ENCODE measurements at places on chromosomes 1 and 21. TPM values are rescaled to one million over a fixed set of nuclear protein-coding genes. Genes with fewer than 3 reads are reported as not detected.

The KCNE2 gene
- not detected for total RNA-seq

The STMN1 gene
- 22.9 TPM for total RNA-seq

The OR2T5 gene
- not detected for total RNA-seq

The SLC41A1 gene
- 23.2 TPM for total RNA-seq

The LHX4 gene
- not detected for total RNA-seq

The TIAM1 gene
- total RNA-seq, result 20.1 TPM

The OR6Y1 gene
- total RNA-seq, result not detected

The LCE1E gene
- total RNA-seq, result not detected

The CDCA8 gene
- 0.87 TPM for total RNA-seq

The KLHDC7A gene
- total RNA-seq, result not detected

The ERO1B gene
- 3.5 TPM for total RNA-seq

The TDRD5 gene
- total RNA-seq, result not detected

The BATF3 gene
- not detected for total RNA-seq

The POU3F1 gene
- not detected for total RNA-seq

The DYNLT5 gene
- not detected for total RNA-seq

The PCP4L1 gene
- total RNA-seq, result not detected

The LCE2B gene
- total RNA-seq, result not detected

The LCE7A gene
- not detected for total RNA-seq

The GPX7 gene
- total RNA-seq, result 21.6 TPM

The GRIK1 gene
- not detected for total RNA-seq

The RXFP4 gene
- total RNA-seq, result not detected

The AZIN2 gene
- total RNA-seq, result 1.2 TPM
